ENCODE measurements at places on chromosomes 13 and 19.
A peak's percentile ranks its signal among the peaks of the same experiment; 100 is the strongest.

DNA sequence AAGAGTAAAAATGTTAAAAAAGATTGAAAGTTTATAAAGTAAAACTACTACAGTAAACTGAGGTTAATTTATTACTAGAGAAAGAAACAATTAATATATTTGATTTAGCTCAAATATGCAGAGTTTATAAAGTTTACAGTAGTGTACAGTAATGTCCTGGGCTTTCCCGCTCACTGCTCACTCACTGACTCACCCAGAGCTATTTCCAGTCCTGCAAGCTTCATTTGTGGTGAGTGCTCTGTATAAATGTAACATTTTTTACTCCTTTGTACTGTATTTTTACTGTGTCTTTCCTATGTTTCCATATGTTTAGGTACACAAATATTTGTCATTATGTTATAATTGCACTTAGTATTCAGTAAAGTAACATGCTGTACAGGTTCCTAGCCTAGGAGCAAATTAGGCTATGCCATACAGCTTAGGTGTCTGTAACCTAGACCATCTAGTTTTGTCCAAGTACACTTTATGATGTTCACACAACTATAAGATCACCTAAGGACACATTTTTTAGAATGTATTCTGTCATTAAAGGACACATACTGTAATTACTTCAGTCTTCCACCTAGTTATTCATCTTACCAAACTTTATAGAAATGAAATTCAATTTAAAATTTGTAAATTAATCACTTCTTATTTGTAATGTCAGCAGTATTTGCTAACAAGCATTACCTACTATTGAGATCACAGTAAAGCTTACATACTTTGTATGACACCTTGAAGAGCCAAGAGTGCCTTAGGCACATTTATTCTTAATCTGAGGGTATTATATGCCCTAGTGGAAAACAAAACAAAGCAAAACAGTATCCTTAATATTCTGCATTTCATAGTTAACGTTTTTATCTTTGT, 683.4 kb downstream of the PCDH9 start:
- no peak for DNase-seq

DNA sequence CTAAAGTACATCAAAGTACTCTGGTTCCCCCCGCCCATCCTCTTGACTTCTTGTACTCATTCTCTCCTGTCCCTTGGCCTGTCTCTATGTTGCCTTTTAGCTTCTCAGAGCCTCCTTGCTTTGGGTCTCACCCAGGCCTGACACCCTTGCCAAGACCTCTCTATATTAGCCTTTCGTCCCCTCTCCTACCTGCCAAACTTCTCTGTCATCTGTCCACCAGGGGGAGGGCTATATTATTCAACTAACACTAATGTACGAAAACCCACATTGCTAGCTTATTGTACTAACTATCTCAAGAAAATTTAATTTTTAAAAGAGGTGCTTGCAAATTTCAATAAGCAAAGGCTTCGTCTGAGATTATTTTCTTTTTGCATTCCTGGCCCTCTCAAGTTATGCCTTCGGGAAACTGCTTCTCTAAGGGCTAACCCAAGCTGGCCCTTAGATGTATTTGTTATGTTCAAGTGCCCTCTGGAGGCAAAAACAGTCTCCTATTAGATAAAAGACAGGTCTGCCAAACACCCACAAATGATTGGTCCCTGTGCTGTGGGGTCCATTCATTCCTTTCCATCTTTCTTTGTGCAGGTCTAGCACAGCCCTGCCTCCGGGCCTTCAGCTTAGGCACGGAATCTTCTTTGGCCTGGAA, 6.3 kb upstream of the MRPS31 start:
- peak; percentile 54 for DNase-seq

- peak; percentile 37 for DNase-seq
Measured at GRCh38 chr19:49860336-49861102, 6.9 kb downstream of the PNKP start.

DNA sequence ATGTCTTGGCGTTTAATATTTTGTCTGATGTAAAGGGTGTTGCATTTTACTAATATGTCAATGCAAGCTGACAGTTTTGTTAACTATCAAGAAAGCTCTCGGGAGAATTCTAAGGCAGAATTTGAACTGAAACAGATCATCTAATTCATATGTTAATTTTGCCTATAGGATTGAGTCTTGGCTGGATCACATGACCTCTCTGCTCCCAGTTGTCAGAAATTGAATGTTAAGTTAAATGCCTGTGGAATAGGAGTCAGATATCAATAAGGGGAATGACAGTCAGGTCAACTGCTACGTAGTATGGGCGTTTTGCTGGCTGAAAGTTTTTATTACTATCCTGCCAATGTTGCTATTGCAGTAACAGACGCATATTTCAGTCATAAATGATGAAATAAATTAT, 358.5 kb downstream of the MYO16 start:
- DNase-seq = no peak

- DNase-seq = no peak
Measured at GRCh38 chr13:113448885-113449692, 4.2 kb downstream of the ADPRHL1 start.

GRCh38 chr19:7908078-7908699, 4.5 kb downstream of the MAP2K7 start:
- DNase-seq = no peak

Measured in right kidney (tissue), 9 donors.